ENCODE measurements at places on chromosomes 11 and 22.

- peak; percentile 94 for DNase-seq
These were observed 366.0 kb upstream of the NARS2 start for GRCh38 chr11:78940500-78941225.

GRCh38 chr22:33684087-33684486 lies 236.2 kb downstream of the LARGE1 start:
- DNase-seq = no peak

- DNase-seq = no peak
These were observed 13.3 kb downstream of the MPST start for GRCh38 chr22:37032535-37033460.

GRCh38 chr11:74278721-74279161 lies 32.7 kb downstream of the P4HA3 start:
- no peak for DNase-seq

DNA sequence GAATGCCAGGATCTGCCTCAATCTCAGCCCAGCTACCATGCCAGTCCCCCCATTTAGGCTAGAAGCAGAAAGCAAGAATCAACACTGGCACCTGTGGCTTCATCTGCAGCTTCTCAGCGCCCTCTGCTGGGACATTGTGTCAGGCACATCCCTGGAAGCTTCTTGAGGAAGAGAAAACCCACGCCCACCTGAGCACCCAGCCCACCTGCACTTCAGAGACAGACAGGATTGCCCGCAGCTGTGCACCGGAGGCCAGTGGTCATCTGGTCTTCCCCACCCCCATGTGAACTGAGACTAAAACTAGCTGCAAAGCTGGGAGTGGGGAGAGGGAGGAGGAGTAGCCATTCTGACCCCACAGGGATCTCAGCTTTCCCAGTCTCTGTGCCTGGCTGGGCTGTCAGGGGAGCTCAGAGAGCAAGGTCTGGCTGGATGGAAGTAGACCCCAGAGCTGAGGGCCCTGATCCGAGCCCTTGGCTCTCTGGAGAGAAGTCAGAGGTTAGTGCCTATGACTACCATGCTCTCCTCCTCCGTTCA lies 66.8 kb downstream of the FEZ1 start:
- peak; percentile 87 for DNase-seq

- DNase-seq = no peak
These were observed 1065.3 kb downstream of the OPCML start for GRCh38 chr11:132466983-132467382.

- peak; percentile 58 for DNase-seq
These were observed 799 bp downstream of the CCDC88B start for GRCh38 chr11:64340671-64341335.

DNA sequence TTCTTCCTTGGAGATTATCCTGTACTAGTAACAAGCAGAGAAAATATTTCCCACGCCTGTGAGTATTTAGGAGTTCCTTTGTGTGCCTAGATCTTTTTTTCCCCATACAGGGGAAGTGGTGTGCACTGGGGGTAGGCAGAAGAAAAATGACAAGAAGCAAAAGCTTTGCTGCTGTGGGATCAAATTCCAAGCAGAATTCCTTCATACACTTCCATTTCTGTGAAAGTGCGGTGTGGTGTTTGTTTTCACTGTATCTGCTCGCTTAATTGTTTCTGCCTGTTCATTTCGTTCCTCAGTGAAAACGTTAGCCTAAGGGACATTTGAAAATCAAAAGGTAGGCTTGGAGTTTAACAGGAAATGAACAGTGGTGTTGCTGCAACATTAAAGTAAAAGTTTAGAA lies 47.9 kb downstream of the BLID start:
- DNase-seq = peak; percentile 60

GRCh38 chr22:19555651-19556050 lies 31.4 kb upstream of the CLDN5 start:
- no peak for DNase-seq

GRCh38 chr11:38530226-38530625 lies 1932.2 kb upstream of the RAG2 start:
- DNase-seq = no peak

GRCh38 chr11:70581991-70582885 lies 183.9 kb downstream of the CTTN start:
- peak; percentile 76 for DNase-seq

- DNase-seq = no peak
These were observed 20.5 kb downstream of the NUCB2 start for GRCh38 chr11:17296852-17297559.

- no peak for DNase-seq
These were observed 12.3 kb upstream of the PNPLA3 start for GRCh38 chr22:43911351-43911750.
